ENCODE measurements at places on chromosomes 12 and 14.
A peak's percentile ranks its signal among the peaks of the same experiment; 100 is the strongest.

DNA sequence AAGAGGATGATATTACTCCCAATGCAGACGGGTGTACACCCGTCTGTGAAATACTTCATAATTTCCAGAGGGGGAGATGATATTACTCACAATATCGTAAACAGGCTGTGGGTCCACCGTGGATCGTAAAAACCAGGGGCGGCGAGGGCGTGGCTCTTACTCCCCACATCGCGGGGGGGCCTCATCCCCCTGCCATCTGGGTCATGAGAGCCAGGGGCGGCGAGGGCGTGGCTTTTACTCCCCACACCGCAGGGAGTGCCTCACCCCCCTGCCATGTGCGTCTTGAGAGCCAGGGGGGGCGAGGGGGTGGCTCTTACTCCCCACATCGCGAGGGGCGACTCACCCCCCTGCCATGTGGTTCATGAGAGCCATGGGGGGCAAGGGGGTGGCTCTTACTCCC is 86.2 kb upstream of the GNG2 start:
- DNase-seq = no peak

DNA sequence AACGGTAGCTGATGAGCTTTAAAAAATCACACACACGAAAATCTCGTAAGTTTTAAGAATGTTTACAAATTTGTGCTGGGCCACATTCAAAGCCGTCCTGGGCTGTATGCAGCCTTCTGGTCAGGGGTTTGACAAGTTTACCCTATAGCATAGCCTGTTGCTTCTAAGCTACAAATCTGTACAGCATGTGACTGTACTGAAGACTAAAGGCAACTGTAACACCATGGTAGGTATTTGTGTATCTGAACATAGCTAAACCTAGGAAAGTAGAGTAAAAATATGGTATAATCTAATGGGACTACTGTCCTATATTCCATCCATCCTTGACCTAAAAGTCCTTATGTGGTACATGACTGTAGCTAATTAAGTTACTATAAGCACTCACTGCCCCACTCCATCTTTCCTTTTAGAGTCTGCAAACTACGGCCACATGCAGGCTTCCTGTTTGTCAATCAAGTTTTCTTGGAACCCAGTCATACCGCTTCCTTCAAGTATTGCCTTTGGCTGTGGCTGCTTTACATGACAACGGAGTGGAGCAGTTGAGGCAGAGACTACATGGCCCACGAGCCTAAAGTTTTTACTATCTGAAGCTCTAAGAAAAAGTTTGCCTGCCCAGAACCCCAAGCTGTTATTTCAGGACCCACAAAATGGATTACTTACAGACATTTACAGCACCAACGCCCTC is 18.5 kb downstream of the KRT7 start:
- DNase-seq = no peak

DNA sequence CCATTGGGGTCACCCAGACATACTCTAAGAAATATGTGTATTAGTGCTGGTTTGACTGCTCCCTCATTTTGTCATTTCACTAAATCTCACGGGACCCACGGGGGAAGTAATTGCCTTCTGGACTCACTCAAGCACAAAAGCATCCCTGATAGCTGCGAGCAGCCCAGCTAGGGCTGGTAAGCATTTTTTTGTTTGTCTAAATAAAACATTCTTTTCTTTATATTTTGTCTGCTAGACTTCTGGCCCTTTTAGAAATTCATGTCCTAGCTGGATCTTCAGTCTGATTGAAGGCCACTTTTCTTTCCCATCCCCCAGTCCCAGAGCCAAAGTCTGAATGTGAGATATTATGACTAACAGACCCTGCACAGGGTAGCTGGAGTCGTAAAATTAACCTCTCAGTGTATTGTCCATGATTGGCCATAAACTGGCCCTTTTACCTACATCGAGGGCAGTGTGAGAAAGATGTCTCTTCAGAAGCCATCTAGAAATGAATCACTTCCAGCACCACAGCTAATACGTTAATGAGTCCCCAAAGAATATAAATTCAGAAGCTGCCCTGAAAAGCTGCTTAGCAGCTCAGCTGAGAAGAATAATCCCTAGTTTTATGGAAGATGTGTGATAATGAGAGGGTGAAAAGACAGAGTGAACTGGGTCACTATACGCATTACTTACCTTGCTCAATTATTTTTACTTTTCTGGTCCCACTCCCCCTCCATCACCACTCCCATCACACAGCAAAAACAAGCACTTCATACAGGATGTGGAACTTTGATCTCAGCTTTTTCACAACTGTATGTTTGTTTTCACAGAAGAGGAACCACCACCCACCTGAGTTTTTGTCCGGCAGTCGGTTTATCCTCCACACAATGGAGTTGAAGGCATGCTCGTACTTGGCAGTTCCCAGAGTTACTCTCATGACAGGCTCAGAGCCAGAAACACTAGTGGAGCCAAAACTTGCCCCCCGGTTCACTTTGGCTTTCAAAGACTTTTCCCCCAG is 55.6 kb upstream of the GTF2A1 start:
- DNase-seq = no peak

GRCh38 chr14:51328064-51328771 is 88.2 kb downstream of the TMX1 start:
- peak; percentile 40 for DNase-seq

DNA sequence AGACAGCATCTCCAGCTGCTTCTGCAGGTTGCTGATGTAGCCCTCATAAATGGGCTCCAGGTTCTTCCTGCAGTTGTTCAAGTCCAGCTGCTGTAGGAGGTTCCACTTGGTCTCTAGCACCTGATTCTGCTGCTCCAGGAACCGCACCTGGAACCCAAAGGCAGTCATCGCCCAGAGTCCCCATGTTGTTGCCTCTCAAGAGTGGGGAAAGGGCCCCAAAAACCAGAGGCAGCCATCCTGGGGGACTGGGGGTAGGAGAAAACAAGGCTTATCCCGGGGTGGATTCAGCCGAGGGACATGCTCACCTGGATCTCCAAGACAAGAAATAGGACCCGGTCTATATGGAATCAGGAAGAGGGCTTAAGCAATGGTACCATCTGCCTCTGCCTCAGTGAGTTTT is 2.3 kb downstream of the KRT72 start:
- DNase-seq = no peak

Data from tongue (tissue), 3 donors.